ENCODE measurements at places on chromosomes 3 and 15. TPM values are rescaled to one million over a fixed set of nuclear protein-coding genes. Genes with fewer than 3 reads are reported as not detected.

SCG5 gene
- total RNA-seq = 54.4 TPM

SLC4A7 gene
- total RNA-seq = 245 TPM

RASGRP1 gene
- total RNA-seq = 6.2 TPM

EFHB gene
- under 0.01 TPM for total RNA-seq

CPB1 gene
- total RNA-seq = not detected

BTBD1 gene
- total RNA-seq = 102 TPM

ATP8B4 gene
- total RNA-seq = 0.19 TPM

VEPH1 gene
- 155 TPM for total RNA-seq

OXSR1 gene
- 40.6 TPM for total RNA-seq

CFAP161 gene
- not detected for total RNA-seq

EOMES gene
- total RNA-seq = not detected

XCR1 gene
- total RNA-seq = not detected

UNC13C gene
- total RNA-seq = not detected

LSMEM2 gene
- not detected for total RNA-seq

SEMA7A gene
- 59.6 TPM for total RNA-seq

HTR3E gene
- total RNA-seq = not detected

CCR3 gene
- total RNA-seq = not detected

PRR20G gene
- not detected for total RNA-seq

CHRNA7 gene
- 0.19 TPM for total RNA-seq

PATL2 gene
- total RNA-seq = 0.56 TPM

MAGEL2 gene
- under 0.01 TPM for total RNA-seq

TTC21A gene
- total RNA-seq = 2.8 TPM

EPHA3 gene
- 10.1 TPM for total RNA-seq

MEIS2 gene
- total RNA-seq = 41.2 TPM

KBTBD8 gene
- 6.3 TPM for total RNA-seq

LIPC gene
- total RNA-seq = under 0.01 TPM

GOLGA8M gene
- 0.56 TPM for total RNA-seq

FEZF2 gene
- not detected for total RNA-seq

Measured in regular cardiac myocyte (primary cell).